ENCODE measurements at places on chromosomes 6 and 20. TPM values are rescaled to one million over a fixed set of nuclear protein-coding genes. Genes with fewer than 3 reads are reported as not detected.

TAPBP gene
- 1.7 TPM for total RNA-seq

GSTA2 gene
- not detected for total RNA-seq

MAFB gene
- 1.3 TPM for total RNA-seq

BPIFB1 gene
- not detected for total RNA-seq

PROKR2 gene
- total RNA-seq: not detected

LKAAEAR1 gene
- not detected for total RNA-seq

MUC22 gene
- total RNA-seq: not detected

HDGFL1 gene
- not detected for total RNA-seq

ALDH8A1 gene
- total RNA-seq: not detected
